ENCODE measurements at places on chromosomes 2 and 18. TPM values are rescaled to one million over a fixed set of nuclear protein-coding genes. Genes with fewer than 3 reads are reported as not detected.

DNA sequence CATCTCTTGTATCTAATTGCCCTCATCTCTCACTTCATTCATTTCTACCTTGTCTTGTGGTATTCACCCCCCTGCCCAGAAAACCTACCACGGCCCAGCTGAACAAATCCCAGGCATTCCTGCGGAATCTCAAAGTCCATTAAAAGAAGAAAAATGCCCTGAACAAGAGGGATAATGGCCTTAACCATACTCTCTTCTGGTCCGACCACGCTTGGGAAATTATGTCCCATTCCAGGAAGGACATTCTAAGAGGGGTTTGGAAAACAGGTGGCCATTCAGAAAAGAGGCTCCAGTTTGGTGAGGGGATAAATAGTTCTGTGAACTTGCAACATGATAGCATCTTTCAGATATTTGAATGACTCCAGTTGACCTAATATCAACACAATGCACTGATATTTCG is 349.9 kb upstream of the ZNF521 start:
- DNase-seq = no peak
- H3K27me3 ChIP-seq = no peaks in the 10 kb centered on the region
- H3K36me3 ChIP-seq = no peaks in the 10 kb centered on the region
- H3K4me1 ChIP-seq = no peaks in the 10 kb centered on the region
- no peak overlapping the region for H3K4me3 ChIP-seq

Gene ACKR3
- total RNA-seq = 6.6 TPM

DNA sequence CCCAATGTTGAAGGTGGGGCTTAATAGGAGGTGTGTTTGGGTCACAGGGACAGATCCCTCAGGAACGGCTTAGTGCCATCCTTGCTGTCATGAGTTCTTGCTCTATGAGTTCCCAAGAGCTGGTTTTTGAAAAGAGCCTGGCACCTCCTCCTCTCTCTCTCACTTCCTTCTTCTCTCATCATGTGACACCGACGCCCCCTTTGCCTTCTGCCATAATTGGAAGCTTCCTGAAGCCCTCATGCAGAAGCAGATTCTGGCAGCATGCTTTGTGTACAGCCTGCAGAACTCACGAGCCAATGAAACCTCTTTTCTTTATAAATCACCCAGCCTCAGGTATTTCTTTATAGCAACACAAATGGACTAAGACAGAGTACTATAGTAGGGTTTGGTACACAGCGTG is 100.4 kb upstream of the SH3BP4 start:
- H3K27ac ChIP-seq = no peak overlapping the region
- H3K36me3 ChIP-seq = no peaks in the 10 kb centered on the region
- no peak for DNase-seq
- H3K4me3 ChIP-seq = no peak overlapping the region

- H3K4me1 ChIP-seq = no peaks in the 10 kb centered on the region
- DNase-seq = no peak
- H3K27ac ChIP-seq = no peak overlapping the region
- H3K27me3 ChIP-seq = peaks cover 18% of the 10 kb centered on the region
- H3K36me3 ChIP-seq = no peaks in the 10 kb centered on the region
These were observed 50.4 kb upstream of the YPEL5 start for GRCh38 chr2:30096451-30096850.

DNA sequence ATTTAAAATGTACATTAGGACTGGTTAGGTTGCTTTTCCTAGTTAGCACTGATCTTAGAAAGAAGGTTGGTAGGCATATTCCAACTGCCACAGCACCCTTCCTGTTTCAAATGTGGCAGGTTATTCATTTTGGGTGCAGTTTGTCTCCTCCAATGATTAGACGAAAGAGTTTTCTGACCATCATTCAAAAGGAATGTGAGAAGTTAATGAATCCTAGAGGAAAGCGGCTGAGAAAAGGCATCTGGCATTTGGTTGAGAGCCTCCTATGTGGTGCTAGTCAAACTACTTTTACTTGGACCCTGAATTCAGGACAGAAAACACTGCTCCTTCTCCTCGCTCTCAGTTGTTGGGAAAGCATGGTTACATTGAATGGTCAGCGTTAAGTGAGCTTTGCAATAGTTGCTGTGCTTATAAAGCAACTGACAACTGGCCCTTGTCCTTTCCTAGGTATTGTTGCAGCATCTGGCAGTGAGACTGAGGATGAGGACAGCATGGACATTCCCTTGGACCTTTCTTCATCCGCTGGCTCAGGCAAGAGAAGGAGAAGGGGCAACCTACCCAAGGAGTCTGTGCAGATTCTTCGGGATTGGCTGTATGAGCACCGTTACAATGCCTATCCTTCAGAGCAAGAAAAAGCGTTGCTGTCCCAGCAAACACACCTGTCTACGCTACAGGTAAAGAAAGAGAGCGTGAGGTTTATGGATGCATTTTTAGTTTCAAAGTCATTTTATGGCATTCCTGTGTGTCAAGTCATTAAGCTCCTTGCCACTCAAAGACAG is 6.1 kb downstream of the TGIF1 start:
- no peak overlapping the region for H3K4me3 ChIP-seq
- H3K36me3 ChIP-seq = peaks cover 63% of the 10 kb centered on the region
- H3K27me3 ChIP-seq = no peaks in the 10 kb centered on the region
- H3K4me1 ChIP-seq = peaks cover 57% of the 10 kb centered on the region
- no peak overlapping the region for H3K27ac ChIP-seq

GRCh38 chr2:15450808-15451207 is 110.3 kb downstream of the NBAS start:
- no peaks in the 10 kb centered on the region for H3K27me3 ChIP-seq
- H3K27ac ChIP-seq = no peak overlapping the region
- H3K4me3 ChIP-seq = no peak overlapping the region
- no peak for DNase-seq
- H3K36me3 ChIP-seq = peaks cover 42% of the 10 kb centered on the region
- H3K4me1 ChIP-seq = no peaks in the 10 kb centered on the region

DNA sequence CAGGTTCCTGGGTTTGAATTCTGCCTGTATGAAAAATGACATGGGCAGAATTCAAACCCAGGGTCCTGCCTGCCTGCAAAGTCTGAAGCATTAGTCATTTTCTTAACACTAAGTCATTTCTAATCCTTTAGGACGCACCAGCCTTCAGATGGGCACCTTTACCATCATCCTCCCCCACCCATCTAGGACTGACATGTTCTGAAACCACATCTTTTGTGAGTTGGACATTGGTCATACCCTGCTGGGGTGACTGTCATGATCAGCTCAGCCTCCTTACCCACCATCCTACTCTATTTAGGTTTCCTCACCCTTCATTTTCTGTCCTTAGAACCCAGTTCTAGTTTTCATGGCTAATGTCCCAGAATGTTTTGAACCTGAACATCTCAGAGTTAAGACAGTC is 104.9 kb downstream of the TRIB2 start:
- DNase-seq = no peak
- H3K36me3 ChIP-seq = no peaks in the 10 kb centered on the region
- peaks cover 20% of the 10 kb centered on the region for H3K27me3 ChIP-seq
- peaks cover 8% of the 10 kb centered on the region for H3K4me1 ChIP-seq
- no peak overlapping the region for H3K27ac ChIP-seq

Data from activated B cell treated with CpG ODN at 0.5 μM for 24 hours (primary cell).